ENCODE measurements at places on chromosomes 3 and 15.
A peak's percentile ranks its signal among the peaks of the same experiment; 100 is the strongest.

GRCh38 chr15:50774450-50774849 is 8.9 kb upstream of the SPPL2A start:
- DNase-seq = peak; percentile 23

GRCh38 chr3:168061332-168061996 is 34.3 kb downstream of the GOLIM4 start:
- DNase-seq = peak; percentile 41

DNA sequence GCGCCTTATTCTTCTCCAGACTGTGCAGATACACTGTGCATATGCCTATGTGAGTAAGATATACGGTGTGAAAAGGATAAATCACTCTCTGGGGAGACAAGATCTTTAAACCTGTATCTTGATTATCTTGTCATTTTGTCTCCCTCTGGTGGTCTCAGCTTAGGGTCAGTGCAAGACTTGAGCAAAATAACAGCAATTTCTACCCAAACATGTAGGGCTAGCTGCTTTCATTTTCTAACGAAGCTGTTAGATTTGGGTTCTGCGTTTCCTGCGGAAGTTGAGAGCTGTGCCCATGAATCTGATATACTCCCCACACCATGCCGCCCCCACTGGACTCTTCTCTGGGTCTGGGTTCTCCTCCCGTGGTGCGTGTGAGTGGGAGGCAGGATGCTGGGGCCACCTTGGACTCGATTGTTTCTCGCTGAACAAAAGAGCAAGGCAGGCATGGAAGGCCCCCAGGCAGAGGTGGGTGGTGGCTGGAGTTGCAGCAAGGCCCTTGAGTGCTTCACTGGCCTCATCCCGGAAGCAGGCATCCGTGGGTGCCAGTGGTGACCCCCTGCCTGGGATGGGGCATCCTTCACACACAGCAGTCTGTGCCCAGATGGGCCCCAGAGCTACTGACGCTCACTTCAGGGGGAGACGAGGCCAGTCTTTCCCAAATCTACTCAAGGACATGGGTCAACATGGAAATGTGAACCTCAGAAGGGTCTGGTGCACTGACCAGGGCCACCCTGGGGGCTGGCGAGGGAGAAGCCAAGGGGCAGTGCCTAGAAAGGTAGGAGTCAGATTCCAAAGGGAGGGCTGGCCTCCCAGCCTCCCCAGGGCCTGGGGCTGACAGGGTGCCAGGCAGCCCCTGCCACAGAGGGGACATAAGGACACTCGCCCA is 179.6 kb downstream of the NSMCE3 start:
- no peak for DNase-seq

DNA sequence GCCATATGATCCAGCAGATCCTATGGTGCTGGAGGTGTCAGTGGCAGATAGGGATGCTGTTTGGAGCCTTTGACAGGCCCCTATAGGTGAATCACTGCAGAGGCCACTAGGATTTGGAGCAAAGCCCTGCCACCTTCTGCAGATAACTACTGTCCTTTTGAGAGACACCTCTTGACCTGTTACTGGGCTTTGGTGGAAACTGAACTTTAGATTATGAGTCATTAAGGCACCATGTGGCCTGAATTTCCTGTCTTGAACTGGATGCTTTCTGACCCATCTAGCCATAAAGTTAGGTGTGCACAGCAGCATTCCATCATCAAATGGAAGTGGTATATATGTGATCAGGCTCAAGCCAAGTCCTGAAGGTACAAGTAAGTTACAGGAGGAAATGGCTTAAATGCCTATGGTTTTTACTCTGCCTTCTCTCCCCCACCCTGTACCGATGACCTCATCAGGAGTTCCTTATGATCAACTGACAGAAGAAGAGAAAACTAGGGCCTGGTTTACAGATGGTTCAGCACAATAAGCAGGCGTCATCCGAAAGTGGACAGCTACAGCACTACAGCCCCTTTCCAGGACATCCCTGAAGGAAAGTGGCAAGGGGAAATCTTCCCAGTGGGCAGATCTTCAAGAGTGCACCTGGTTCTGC is 565.6 kb upstream of the AGTR1 start:
- no peak for DNase-seq

DNA sequence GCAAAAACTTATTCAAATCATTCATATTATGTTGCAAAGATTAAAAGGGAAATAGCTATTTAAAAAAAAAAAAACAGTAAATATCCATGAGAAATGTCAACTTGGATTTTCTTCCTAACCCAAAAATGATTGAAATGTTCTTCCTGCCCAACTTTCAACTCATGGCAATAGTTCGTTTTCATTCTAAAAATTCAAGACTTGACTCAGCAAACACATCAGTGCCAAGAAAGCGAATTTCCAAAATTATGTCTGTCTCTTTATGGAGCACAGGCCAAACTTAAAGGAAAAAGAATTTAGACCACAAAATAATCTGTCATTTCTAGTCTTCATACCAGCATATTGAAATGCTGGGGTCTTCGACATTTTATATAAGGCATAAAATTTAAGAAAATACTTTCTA is 63.7 kb downstream of the MAGI1 start:
- DNase-seq = no peak

- no peak for DNase-seq
Observed at GRCh38 chr3:120024103-120024502, 70.1 kb downstream of the GSK3B start.

- no peak for DNase-seq
Observed at GRCh38 chr15:73844356-73844755, 29.0 kb upstream of the TBC1D21 start.

All from hematopoietic multipotent progenitor cell treated with erythropoietin and hydrocortisone succinate and interleukin-3 and kit ligand, for 8 days (in vitro differentiated cells).